ENCODE measurements at places on chromosomes 7 and 10.
A peak's percentile ranks its signal among the peaks of the same experiment; 100 is the strongest.

- peak; percentile 18 for DNase-seq
These were observed 360.4 kb downstream of the EXOC4 start for GRCh38 chr7:133613250-133613790.

- no peak for DNase-seq
These were observed 3.3 kb downstream of the LFNG start for GRCh38 chr7:2522780-2523433.

DNA sequence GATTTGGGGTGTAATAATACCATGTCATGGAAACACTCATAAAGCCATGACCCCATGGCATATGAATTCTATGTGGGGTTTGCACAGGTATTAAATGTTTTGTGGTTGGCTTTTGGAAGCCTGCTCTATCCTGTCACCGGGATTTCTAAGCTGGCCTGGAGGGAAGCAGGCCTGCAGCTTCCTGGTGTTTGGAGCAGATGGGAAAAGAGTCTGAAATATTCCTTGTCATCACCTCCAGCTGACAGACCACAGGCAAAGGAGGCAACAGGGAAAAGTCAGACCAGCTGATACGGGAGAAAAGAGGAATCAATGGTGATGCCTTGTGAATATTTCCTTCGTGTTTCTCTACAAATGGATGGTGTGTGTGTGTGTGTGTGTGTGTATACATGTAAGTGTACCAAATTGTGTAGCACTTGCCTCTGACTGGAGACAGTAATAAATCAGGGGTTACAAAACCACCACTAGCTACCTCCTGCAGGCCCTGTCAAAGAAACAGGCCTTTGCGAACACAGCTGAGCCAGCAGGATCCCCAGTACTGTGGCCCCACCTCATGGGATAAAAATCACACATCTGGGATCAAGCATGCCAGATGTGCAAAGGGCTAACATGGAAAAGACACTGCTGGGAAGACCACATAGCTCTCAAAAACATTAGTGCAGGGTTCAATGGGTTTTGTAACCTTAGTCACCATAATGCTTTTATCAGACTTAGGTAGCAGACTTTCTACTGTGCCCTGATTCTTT, 120.8 kb upstream of the HPS1 start:
- DNase-seq: no peak

DNA sequence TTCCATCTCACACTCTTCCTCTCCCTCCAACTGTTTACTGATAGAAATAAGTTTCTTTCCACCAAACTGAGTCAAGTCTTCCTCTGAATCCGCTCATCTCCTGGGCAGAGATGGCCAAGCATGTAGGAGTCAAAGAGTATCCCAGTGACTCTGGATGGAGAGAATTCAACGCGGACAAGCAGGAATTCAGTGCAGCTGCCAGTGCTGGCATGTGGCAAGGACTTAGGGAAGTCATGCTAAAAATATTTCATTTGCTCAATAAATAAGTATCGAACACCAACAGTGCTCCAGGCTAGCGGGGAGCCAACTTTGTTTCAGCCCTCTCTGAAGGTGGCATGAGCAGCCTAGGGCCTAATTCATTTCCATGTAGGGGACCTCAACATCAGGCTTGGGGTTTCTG, 351.6 kb upstream of the ZMIZ1 start:
- DNase-seq: peak; percentile 49

DNA sequence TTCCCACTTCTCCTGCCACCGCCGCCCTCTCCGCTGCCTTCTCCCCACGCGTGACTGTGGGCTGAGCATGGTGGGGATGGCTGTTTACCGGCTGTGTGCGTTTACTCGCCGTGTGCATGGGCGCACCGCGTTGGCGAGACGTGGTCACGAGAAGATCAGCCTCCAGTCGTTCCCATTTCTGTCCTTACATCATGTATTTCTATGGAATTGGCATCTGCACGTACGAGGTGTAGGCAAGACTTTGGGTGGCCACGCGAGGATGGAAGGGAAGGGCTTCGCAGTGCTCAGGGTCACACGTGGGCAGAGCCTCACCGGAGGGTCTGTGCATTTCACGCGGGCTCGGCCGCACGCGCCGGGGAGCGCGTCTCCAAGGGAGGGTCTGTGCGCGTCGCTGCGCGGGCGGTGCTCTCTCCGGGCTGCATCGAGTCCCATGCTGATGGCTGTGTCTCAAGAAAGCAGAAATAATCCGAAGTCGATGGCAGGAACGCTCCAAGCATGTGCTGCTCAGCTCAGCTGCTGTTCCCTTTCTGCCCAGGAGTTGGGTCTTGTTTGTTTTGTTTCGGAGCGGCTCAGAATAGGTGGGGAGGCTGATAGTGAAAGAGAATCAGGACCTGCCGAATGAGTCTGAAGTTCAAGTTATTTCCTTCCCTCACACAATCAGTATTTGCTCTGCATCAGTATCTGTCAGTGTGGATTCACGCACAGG, 973 bp downstream of the CAMK1D start:
- DNase-seq: no peak

DNA sequence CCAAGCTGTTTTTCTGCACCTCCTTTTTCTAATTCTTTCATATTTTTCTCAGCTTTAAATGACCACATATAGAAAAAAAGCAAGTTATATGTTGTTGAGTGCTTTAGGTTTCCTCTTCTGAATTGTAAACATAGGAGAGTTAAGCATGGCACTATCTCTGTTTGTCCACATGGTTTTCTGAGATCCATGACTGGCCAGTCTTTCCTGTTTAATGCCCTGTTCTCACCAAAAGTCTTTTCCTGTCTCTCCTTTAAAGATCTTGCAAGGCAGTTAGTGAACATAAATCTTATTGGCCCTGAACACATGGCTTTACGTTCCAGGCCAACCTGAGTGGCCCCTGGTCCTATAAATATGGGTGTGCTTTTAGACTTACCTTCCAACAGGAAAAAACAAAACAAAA, 19.4 kb downstream of the TRPV5 start:
- no peak for DNase-seq

- DNase-seq: peak; percentile 95
These were observed 327.0 kb downstream of the RNLS start for GRCh38 chr10:88256013-88256680.

- no peak for DNase-seq
These were observed 702.1 kb downstream of the TNS3 start for GRCh38 chr7:46879783-46880182.

- DNase-seq: no peak
These were observed 2.2 kb downstream of the PON2 start for GRCh38 chr7:95432606-95433005.

- peak; percentile 56 for DNase-seq
These were observed 289.6 kb downstream of the SFMBT2 start for GRCh38 chr10:7121154-7121797.

Measured in muscle of back (tissue), 13 donors.